ENCODE measurements at places on chromosomes 11 and 22. TPM values are rescaled to one million over a fixed set of nuclear protein-coding genes. Genes with fewer than 3 reads are reported as not detected.

GRCh38 chr22:46634011-46634699, 14.0 kb downstream of the GRAMD4 start:
- DNase-seq = no peak

DNA sequence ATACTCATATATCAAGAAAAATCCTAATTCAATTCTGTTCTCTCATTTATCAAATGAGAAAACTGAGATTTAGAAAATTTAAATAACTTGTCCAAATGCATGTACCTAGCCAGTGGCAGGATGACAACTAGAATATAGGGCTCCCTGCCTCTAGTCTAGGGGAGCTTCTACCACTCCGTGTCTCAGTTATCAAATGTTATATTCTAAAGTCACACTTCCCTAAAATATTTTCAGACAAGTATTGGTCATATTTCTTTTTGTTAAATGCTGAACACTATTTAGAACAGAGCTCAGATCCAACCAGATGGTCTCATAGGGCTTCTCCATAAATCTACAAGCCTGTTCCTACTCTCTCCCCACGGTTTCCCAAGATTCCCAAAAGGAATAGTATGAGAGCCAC, 26.3 kb downstream of the KCNJ1 start:
- no peak for DNase-seq

DNA sequence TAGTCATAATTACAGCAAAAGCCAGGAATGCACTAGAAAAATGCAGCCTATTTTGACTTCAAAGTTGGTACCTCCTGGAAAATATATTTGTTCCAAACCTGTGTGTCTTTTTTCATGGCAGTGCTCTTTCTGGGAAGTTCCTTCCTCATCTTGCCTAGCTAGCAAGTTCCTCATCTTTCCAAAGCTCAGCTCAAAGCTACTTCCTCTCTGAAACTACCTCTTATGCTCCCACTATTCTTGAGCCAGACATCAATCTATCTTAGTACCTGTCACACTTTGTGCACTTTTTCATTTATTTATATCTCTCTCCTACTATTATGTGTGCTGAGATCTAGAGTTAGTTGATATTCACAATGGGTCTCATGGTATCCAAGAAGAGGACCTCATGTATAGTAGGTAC, 191.6 kb upstream of the CCDC90B start:
- DNase-seq = no peak

- no peak for DNase-seq
Observed at GRCh38 chr22:17954860-17955587, 69.3 kb downstream of the MICAL3 start.

The OR51B2 gene
- 0.41 TPM for total RNA-seq

DNA sequence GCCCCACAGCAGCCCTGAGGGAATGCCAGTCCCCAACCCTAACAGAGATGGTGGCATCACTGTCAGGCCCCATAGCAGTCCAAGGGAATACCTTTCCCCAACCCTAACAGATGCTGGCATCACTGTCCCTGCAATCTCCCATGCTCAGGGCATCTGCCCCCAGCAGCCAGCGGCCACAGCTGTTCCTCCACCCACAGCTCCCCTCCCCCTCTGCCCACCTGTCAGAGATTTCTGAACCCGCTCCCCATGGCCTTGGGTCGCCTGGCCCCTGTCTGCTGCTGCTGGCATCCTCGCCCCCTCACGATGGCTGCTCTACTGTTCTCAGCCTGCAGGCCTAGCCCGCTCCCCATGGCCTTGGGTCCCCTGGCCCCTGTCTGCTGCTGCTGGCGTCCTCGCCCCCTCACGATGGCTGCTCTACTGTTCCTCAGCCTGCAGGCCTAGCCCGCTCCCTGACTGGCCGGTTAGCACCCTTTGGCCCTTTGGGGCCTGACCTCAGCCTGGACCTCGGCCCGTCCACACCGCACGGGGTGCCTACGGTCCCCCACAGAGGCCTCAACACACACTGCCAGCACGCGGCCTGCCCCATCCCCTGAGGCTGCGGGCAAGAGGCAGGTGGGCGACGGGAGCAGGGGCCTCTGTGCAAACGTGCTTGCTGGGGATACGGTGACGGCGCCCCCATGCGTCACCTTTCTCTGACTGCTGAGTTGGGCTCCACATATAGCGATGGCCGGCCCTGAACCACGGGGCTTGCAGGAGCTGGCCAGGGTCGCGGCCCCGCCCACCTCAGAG, 20.7 kb downstream of the CHID1 start:
- no peak for DNase-seq

DNA sequence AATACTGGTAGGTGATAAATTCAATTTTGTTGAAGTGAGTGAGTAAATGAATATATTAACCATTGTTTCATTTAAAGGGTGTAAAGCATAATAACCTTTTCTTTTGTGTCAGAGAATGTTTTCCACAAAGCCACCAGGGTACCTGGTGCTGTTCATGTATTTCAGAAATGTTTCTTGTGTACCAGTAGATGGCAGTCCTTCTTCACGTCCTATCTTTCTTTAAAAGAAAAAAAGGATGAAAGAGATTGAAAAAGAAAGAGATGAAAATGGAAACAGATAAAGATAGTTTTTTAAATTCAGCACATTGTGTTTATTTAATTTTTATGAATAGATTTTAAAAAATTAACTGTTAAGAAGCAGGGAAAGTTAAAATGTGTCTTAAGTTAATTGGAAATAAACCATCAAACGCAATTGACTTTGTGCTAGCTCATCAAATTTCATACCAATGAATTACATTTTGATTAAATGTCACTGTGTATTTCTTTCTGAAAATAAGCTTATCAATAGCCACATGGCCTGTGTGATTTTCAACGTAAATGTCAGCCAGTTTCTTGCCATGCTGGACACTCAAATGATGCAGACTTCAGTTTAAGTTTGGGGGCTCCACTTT, 65.5 kb upstream of the CHORDC1 start:
- no peak for DNase-seq

DNA sequence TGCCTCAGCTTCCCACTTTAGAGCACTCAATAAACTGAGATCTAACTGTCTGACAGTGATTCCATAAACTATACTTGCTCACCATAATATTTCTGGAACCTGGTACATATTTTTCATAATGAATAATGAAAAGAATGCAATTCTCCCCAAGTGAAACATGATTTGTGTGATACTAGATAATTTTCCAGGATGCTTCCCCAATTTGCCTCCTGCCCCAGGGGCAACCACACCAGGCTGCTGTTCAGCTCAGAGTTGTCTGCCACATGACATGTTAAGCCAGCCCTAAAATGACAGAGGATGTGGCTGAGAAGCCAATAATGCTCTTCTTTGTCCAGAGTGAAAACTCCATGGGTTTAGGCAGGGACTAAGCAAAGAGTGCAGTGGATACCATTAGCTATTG, 62.9 kb upstream of the SEZ6L start:
- DNase-seq = no peak

The CALCA gene
- total RNA-seq = not detected

DNA sequence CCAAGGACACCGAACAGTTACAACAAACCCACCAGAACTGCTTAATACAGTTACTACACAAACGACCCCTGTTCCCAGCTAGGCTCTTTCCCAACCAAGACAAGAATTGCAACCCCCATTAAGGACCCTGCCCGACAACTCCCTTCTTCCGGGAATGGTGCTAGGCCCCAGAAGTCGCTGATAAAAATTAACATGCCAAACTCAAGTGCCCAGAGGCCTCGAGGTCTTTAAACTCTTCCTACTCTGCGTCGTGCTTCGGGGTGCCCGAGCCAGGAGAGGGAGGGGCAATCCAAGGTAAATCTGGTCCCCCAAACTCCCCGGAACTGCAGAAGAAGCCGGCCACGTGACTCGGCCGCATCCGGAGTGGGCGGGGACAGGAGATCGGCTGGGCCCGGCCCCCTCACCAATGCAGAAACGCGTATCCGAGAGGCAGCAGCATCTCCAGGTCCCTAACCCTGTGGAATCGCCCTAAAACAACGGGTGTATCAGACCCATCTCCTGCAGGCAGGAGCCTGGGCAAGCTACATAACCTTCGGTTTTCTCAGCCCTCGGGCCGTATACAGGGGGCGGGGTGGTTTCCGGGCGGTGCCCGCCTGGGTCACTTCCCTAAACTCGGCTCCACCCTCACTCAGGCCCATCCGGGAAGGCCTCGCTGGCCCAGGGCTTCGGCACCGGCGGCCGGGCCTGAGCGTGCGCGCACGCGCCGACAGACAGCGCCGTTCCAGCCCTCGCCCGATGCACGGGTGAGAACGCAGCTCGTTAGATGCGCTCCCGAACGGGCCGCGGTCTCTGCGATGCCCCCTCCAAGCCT, 1.1 kb downstream of the CFL1 start:
- DNase-seq = peak; percentile 77

- no peak for DNase-seq
Observed at GRCh38 chr22:32325416-32325801, 32.3 kb upstream of the RFPL3 start.

The CKAP5 gene
- total RNA-seq = 115 TPM

DNA sequence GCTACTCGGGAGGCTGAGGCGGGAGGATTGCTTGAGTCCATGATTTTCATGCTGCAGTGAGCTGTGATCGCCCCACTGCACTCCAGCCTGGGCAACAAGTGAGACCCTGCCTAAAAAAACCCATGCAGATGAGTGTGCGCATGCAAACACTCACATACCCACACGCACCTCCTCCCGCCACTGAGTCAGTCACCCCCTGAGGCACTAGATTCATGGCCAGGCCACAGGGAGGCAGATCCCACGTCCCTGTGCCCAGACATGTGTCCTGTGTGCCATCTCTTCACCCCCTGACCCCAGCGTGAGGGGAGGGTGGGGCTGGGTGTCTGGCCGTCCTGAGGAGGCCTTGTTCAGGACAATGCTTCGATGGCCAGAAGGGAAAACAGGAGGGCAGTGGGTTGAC, 15.5 kb downstream of the RELT start:
- DNase-seq = no peak

- DNase-seq = no peak
Observed at GRCh38 chr22:27352426-27352825, 449.1 kb downstream of the MN1 start.

The C11orf86 gene
- not detected for total RNA-seq
